ENCODE measurements at places on chromosomes 3 and 15. TPM values are rescaled to one million over a fixed set of nuclear protein-coding genes. Genes with fewer than 3 reads are reported as not detected.

The SLC6A11 gene
- not detected for total RNA-seq

The KIAA1143 gene
- total RNA-seq = 41.2 TPM

The ADGRG7 gene
- total RNA-seq = not detected

The ZNF620 gene
- total RNA-seq = 1.3 TPM

The GRAMD2A gene
- total RNA-seq = not detected

The SPINK8 gene
- total RNA-seq = not detected

The PGBD4 gene
- 5.7 TPM for total RNA-seq

The CCRL2 gene
- total RNA-seq = 0.35 TPM

The PEX11A gene
- total RNA-seq = 0.92 TPM

The PRTG gene
- total RNA-seq = not detected

Data from naive thymus-derived CD4-positive, alpha-beta T cell (primary cell).